Right kidney (tissue), 9 donors: ENCODE measurements at places on chromosomes 7 and 10.
A peak's percentile ranks its signal among the peaks of the same experiment; 100 is the strongest.

- DNase-seq, result no peak
Observed at GRCh38 chr10:47330366-47330765, 8.1 kb downstream of the GDF2 start.

DNA sequence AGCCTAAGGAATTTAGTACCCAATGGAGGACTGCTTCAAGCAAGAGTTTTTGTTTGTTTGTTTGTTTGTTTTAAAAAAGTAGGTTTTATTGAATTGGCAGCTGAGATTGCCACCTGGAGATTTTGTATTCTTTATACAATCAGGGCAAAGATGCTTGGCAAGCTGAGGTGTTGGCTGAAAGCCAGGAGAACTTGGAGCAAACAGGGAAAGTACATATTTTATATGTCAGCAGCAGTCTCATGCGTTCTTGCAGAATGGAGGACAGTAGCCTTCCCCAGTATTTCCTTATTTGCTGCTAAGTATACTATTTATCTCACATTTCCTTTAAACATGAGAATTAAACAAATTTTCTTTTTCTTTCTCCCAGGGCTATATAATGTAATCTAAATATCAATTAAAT, 22.6 kb upstream of the ICA1 start:
- no peak for DNase-seq

- DNase-seq, result peak; percentile 85
Observed at GRCh38 chr10:117374506-117375359, 507 bp downstream of the PDZD8 start.

DNA sequence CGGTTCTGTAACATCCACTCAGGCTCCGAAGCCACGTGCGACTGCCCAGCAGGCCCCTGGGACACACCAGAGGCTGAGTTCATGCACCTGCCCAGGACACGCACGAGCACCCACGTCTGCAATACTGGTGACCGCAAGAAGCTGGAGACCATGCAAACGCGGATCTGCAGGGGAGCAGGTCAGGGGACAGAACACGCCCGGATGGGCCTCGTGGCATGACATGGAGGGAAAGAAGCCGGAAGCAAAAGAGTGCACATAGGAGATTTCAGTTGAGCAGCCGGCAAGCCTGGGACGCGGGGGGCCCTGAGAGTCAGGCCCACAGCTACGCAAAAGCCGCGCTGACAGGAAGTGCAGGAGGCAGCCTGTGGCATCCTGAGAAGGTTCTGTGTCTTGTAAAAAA, 73.7 kb downstream of the FOXL3 start:
- DNase-seq, result peak; percentile 4

GRCh38 chr10:127092916-127093315, 103.5 kb downstream of the INSYN2A start:
- DNase-seq, result no peak

DNA sequence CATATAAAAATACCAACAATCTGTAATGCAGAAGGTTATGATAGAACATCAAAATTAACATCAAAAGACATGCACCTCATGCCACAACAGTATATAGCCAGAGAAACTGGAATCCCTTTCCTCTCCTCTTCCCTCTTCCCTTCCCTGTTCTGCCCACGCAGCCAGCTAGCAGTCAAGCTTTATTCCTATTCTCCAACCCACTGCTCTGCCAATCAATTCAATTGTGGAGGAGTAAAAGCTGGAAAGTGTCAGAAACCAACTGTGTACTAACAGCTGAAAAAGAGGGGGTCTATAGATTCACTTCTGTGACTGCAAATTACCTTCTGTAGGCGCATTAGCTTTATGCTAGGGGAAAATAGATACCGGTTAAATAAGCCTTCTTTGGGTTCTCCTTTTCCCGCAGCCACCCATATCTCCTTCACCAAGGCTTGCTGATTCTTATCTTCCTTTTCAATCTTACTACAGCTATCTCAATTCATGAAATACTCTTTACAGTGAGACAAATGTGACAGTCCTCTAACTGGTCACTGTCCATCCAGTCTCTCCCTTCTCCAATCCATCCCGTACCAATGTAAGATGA, 16.3 kb downstream of the ABI1 start:
- no peak for DNase-seq

DNA sequence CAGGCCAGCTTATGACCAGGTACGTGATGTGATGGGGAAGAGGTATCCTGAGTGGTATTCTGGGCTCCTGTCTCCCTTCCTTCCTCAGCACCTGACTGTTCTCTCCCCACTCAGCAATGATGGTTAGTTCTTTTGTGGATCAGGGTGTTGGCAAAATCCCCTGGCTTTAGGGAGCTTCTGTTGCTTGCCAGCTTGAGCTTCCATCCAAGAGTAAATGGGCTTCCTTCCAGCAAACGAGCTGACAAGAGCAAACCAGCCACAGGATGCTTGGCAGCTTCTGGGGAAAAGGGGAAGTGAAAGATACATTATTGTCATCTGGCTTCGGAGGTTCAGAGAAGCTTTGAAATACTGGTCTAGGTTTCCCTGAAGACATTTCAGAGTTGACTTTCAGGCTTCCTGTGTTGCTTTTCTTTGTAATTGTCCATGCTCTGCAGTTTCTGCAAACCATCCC, 5.2 kb downstream of the DUSP5 start:
- no peak for DNase-seq

DNA sequence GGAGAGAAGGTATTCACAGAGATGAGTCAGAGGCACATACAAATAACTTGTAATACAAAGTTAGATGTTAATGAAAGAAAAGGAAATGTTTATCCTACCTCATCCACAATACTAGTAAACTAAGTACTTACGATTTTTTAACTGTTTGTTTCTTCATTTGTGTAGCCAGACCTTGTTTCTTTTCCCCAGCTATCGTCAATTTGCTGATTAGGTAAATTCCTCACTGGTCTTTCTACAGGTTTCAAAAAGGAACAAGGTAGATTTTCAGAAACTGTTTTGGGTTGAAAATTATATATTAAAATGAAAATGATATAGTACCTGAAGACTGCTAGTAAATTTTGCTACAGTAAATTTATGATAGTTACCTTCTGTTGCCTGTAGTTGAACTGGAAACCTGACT, 56.6 kb downstream of the PON1 start:
- no peak for DNase-seq

DNA sequence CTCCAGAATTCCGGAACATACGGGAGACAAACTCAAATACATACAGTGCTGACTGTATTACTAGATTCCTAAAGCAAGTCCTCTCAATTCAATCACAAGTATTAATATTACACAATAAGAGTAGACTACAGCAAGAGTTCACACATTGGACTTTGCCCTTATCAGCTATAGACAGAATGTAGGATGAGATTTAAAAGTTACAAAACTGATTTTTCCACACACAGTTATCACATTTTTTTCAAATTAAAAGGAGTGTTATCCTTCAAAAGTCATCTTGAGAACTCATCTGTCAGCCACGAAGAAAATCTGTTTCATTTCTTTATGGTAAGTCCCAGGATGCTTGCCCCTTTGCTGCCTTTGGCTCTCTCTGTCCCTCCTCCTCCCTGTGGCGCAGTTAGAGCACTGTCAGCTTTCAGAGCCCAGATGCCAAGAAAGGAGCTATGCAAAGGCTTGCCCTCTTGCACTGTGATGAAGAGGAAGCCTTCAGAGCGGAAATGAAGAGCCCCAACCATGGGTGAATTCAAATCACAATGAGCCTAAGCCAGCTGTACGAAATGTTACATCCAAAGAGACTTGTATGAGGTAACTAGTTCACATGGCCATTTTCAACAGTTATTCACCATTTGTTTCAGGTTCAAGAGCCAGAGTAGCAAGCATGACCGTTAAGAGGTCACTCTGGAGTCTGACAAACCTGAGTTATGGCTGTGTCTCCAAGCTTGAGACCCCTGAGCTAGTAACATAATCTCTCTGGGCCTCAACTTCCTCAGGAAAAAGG, 10.7 kb downstream of the NCOA4 start:
- no peak for DNase-seq

DNA sequence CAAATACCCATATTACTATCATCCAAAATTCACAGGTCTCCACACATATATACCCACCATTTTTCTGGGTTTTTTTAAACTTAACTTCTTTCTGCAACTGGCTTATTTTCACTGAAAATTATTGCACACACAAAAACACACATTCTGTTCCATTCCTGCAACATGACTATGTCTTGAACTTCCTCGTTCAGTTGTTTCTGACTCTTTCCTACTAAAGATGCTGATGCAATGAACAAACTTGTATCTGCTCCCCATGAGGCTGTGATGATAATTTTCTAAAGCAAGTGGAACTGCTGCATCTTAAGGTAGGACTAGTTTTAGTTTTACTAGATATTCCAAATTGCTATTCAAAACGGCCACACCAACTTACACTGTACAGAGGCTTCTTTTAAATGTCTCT, 77.7 kb downstream of the OSBPL3 start:
- DNase-seq, result no peak

- DNase-seq, result no peak
Observed at GRCh38 chr10:29701306-29701705, 66.5 kb upstream of the SVIL start.

DNA sequence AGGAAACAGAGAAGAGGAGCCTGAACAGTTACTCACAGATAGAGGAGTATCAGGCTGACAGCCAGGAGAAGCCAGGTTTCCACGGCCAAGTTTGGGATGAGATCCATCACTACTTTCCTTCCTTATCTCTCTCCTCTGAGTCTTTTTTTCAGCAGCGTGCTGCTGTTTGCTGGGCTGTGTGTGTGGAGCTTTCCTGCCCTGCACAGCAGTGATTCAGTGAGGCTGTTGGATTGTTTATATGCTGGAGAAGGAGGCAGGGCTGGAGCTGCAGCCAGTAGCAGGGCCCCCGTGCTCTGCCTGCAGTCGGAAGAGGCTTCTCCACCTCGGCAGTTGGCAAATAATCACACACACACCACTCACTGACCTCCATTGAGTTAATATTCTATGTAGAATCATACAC, at the start of gene CYP3A7:
CYP3A7 (minus strand) TSS at position 210 of the 400 bp plus-strand sequence; CDS start at position 107, 103 bp downstream.
- DNase-seq, result no peak

DNA sequence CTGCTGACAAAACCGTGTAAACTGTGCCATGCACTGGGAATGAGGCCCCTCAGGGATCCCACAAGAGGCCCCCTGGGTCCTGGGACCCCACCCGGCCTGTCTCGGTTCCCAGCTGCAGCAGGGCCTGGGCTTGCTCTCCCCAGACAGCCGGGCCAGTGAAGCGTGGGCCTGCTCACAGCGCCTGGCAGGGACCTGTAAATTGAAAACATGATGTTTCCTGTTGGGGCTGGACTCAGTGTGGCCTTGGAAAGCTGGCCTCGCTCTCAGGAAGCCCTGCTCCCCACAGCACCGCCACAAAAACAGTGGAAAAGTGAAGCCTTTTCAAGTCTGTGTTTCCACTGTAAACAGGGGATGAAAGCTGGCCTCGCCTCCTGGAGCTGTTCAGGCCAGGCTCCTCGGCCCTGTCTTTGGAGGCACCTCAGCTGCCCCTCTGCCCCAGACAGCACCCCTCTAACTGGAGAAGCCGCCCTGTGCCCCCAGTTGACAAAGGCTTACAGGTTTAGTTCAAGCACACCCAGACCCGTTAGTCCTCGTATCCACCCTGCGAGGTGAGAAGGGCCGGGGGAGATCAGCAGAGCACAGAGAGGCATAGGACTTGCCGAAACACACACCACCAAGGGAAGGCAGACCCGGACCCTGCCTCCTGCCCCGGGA, 108.3 kb downstream of the ZMIZ1 start:
- DNase-seq, result peak; percentile 46

- DNase-seq, result no peak
Observed at GRCh38 chr10:63554657-63555056, 33.5 kb downstream of the REEP3 start.

GRCh38 chr7:15470825-15471668, 90.8 kb downstream of the AGMO start:
- no peak for DNase-seq

DNA sequence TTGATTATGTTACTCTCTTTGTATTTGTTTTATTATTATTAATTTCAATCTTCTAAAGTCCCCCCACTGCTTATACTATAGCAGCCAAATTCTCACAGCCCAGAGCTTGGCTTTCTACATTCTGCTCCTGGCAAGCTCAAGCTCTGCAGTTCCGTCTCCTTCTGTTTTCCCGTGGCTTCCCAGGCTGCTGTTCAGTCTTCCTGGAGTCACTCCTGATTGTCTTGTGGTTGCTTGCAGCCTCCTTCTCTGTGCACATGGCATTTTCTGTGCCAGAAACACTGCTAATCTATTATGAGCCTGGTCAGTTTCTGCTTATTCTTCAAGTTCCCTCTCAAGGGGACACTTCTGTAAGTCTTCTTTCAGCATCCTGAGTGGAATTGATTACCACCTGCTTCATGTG, 533.7 kb upstream of the IGFBP3 start:
- no peak for DNase-seq
